Mesothelial cell of epicardium (in vitro differentiated cells): ENCODE measurements at places on chromosomes 1 and 21. TPM values are rescaled to one million over a fixed set of nuclear protein-coding genes. Genes with fewer than 3 reads are reported as not detected.

TDRD10 gene
- 0.18 to 0.69 TPM (median 0.31 TPM) in 3 replicates for total RNA-seq

CR1 gene
- 0.09 to 0.16 TPM (median 0.09 TPM) in 3 replicates for total RNA-seq

SMPDL3B gene
- total RNA-seq: 7.4 to 8.8 TPM (median 8.4 TPM) in 3 replicates

KCNQ4 gene
- total RNA-seq: 0.78 to 0.97 TPM (median 0.79 TPM) in 3 replicates

C21orf91 gene
- 26.7 to 28.3 TPM (median 26.7 TPM) in 3 replicates for total RNA-seq

AHCYL1 gene
- 98.7 to 102 TPM (median 102 TPM) in 3 replicates for total RNA-seq

OR2M3 gene
- not detected in 3 replicates for total RNA-seq

IGSF21 gene
- not detected in 3 replicates for total RNA-seq

ABCG1 gene
- 4.2 to 4.4 TPM (median 4.3 TPM) in 3 replicates for total RNA-seq
